ENCODE measurements at places on chromosomes 1 and 21.

DNA sequence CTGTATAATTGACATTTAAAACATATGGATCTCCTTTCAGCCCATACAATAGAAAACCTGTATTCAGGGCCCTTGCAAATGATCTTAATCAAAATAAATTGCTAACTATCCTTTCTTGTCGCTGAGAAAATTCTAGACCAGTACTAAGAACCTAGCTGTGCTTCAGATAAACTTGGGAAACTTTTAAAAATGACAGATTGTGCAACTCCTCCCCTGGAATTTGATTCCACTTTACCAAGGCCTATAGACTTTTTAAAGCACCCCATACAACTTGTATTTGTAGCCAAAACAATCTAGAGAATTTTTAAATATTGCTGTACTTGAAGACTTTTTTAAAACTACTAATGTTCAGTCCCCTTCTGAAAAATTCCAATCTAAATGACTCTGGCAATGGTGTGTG is 51.6 kb downstream of the ZNF644 start:
- no peak for DNase-seq

GRCh38 chr1:15155888-15156741 is 2.6 kb downstream of the TMEM51 start:
- no peak for DNase-seq

DNA sequence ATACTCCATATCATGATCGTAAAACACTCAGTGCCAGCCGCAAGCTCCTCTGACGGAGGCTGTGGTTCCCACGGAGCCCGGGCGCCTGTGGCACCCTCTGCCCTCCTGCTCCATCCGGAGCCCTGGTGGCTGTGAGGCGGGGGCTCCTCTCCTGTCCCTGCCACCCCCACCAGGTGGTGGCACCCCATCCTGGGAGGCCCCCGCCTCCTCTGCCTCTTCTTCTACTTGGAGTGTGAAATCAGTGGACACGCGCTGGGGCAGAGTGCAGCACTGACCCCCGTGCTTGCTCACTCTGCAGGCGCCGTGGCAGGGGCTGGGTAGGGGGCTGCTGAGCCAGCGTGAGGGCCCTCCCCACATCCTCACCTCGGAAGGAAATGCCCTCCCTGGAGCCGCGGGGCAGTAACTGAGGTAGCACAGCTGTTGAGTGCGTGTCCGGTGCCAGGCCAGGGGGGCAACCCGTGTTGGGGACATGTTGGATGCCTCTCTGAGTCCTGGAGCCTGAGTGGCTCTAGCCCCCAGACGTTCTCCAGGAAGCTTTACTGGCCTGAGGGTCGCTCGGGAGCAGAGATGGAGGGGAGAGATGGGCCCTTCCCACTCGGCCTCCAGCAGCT is 58.7 kb upstream of the ABCG1 start:
- DNase-seq, result no peak

DNA sequence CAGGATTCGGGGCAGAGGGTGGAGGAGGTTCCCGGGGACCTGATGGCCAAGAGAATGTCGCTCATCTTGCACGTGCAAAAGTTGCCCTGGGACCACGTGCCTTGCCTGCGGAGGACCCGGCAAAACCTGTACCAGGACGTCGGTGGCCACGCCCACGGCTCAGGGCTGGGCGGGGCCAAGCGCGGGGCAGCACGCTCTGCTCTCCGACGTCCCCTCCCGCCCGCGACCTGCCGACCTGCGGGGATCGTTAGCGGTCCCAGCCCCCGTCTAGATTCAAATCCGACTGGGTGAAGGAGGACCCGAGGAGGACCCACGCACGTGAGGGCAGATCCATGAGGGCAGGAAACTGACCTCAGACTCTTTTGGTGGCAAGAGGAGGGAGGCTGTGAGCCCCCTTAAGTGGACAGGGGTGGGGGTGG is at the start of gene C1orf167:
Gene C1orf167, plus strand, starts transcription at position 206 of the 419 bp plus-strand sequence. CDS start 2,208 bp downstream, outside the sequence.
- no peak for DNase-seq

DNA sequence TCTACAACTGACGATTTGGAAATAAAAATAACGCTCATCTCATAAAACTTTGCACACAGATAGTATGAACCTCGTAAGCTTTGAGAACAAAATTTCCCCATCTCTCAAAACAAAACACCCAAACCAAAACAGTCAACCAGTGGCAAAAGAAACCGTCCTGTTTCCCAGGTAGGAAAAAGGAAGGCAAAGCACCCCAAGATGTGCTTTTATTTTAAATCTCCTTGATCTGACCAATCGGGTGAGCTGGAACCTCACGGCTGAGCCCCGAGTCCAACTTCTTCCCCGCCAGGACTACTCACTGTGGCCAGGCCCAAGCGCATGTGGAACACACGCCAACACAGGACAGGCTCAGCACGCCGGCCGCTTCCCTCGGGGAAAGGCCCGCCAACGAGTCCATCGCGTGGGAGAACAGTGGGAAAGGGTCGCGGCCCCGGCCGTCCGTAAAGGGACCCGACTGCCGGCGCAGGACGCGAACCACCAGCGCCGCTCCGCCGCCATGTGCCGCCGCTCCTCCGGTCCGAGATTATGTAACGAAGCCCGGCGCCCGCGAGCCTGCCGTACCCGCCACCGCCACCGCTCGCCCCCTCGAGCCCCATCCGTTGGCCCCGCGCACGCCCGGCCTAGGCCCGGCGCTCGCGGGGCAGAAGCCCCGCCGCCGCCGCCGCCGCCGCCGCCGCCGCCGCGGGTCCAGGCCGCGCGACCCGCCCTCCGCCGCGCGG is 759 bp downstream of the AHCTF1 start:
- peak; percentile 4 for DNase-seq

- DNase-seq, result no peak
These were observed 111.8 kb downstream of the PLXNA2 start for GRCh38 chr1:208132287-208132882.

- no peak for DNase-seq
These were observed 516.7 kb downstream of the KCNT2 start for GRCh38 chr1:196091397-196092135.

DNA sequence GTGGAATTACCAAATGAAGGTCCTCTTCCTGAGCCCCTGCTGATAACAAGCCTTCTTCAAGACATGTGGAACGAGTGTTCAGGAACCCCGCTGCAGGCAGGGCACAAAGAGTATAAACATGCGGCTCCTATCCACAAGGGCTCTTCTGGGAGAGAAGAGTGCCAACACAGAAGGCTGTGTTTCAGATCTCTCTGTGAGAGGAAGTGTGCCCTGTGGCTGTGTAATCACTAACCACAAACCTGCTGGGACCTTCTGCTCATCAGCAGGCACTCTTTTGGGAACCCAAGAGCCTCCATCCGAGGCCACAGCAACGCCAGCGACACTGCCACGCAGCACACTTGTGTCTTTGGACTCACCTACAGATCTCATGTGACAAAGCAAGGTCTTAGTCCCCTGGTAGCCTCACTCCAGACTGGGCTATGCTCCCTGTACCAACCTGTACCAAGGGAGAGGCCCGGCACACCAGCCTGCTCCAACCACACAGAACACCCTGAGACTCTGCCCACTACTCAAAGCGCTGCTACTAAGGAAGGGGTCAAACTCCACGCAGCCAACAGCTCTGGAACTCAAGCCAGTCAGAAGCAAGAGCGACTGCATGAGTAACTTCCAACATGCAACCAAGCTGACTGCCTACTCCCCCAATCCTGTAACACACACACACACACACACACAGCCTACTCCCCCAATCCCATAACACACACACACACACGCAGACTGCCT is 7.8 kb downstream of the PTTG1IP start:
- DNase-seq, result no peak

DNA sequence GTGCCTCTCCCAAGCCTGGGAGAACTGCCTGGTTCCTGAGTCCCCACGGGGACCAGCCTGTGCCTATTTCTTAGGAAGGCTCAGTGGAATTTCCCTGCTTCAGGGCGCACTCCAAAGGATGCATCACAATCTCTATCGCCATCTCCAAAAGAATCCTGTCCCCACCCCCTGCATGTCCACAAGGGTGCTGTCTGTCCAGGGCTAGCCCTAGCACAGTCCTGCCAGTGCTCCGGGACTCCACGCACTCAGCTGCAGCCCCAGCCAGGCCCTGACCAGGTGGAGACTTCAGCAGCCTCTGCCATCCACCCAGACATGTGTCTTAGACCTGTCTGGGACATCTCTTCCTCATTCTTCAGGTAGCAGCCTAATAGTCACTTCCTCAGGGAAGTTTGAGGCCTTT is 199.7 kb downstream of the GRIK3 start:
- DNase-seq, result no peak

- no peak for DNase-seq
These were observed 22.7 kb upstream of the NBL1 start for GRCh38 chr1:19621274-19621950.

DNA sequence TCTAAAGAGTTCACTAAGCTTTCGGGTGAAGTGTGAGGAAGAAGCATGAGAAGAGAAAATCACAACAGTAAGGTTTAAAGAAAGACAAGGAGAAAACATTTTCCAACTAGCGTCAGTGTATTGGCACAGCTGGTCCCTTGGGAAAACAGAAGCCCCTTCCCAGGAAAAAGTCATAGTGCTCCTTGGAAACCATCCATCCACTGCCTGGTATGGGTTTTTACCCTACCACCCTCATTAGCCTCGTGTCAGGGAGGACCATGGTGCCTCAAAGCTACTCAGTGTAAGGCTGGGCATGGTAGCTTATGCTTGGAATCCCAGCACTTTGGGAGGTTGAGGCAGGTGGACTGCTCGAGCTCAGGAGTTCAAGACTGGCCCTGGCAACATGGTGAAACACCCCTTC is 12.7 kb downstream of the AADACL4 start:
- no peak for DNase-seq

DNA sequence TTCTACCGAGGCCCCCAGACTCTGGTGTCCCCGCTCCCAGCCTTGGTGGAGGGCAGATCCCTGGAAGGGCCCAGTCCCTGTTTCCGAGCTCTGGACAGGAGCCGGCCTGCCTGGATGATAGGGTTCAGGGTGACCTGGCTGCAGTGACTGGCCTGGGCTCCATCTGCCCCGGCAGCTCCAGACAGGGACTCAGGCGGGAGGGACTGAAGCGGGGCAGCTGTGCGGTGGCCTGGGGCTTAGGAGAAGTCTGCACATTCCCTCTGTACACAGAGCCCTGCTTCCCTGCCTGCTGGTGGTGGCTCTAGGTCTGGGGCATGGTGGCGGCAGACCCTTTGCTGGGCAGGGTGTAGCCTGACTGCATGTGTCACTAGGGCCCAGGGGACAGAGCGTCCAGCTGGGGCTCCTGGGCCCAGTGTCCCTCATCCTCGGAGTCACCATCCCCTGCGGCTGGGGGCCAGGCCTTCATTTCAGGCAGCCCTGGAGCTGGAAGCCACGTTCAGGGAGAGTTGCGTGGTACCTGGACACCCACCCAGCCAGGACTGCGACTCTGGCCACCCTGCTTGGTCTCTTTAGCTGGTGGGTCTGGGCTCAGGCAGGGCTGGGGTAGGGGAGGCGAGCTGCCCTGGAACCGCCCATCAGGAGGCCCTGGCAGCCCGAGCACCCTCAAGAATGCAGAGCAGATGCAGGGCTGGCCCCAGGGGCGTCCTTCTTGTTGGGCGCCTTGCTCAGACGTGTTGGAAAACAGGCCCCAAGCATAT is 9.6 kb downstream of the ARHGEF16 start:
- no peak for DNase-seq

DNA sequence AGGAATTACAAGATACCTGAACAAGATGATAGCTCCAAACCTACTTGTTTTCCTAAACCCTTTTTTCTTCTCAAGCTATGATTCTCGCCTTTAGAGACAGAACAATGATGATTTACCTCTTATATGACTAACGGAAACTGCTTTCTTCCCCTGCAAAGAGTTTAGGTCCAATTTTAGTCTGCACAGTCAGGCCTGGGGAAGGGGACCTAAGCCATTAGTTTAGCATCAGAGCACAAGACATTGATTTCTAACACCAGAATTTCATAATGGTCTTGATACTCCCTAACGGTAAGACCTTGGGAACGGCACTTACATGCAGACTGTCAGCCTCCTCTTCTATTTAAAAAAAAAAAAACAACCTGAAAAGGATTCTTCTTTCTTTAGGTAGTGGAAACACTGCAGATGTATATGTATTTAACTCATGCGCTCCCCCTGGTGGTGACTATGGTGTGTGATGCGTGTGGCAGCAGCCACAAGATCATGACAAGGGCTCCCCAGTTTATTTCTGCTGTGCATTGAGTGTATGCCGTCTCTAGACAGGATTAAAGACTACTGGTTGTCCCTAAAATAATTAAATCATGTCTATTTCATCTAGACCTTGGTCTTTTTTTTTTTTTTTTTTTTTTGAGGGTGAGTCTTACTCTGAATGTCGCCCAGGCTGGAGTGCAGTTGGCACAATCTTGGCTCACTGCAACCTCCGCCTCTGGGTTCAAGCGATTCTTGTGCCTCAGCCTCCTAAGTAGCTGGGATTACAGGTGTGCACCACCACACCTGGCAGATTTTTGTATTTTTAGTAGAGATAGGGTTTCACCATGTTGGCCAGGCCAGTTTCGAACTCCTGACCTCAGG is 37.3 kb upstream of the TMEM222 start:
- peak; percentile 20 for DNase-seq

- DNase-seq, result no peak
These were observed 22.3 kb upstream of the RGS2 start for GRCh38 chr1:192786576-192786975.

- DNase-seq, result no peak
These were observed 112.1 kb downstream of the HLCS start for GRCh38 chr21:36854391-36854790.

DNA sequence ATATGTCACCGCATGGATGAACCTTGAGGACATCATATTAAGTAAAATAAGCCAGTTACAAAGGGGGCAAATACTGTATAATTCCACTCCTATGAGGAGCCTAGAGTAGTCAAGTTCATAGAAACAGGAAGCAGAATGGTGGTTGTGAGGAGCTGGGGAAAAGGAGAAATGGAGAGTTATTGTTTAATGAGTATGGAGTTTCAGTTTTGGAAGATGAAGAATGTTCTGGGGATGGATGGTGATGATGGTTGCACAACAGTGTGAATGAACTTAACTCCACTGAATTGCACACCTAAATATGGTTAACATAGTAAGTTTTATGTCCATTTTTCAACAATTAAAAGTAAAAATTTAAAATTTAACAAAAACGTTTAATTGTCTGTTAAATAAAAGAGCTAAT is 220.9 kb upstream of the JUN start:
- DNase-seq, result no peak

GRCh38 chr1:100926240-100926639 is 30.4 kb downstream of the SLC30A7 start:
- DNase-seq, result no peak

- no peak for DNase-seq
These were observed 7.1 kb upstream of the NAV1 start for GRCh38 chr1:201531551-201532425.

DNA sequence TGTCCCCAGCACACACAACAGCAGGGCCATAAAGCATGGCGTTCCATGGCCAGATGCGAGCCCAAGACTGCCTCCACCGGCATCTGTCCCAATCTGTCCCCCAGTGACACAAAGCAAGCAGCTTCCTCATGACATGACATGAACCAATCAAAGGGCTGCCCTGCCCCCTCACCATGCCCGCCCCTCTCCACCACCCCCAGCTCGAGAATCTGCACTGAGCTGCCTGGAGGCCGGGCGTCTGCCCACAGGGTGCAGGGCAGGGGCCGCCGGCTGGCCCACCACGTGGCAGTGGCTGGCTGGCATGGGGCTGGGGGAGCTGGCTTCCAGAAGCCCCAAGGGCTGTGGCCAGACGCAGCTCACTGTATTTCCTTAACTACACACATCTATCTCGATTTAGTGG is 27.8 kb downstream of the WNT9A start:
- DNase-seq, result no peak

Data from fibroblast of skin of left biceps (primary cell).